Cerebellum (tissue), 4 donors: ENCODE measurements at places on chromosomes 13 and 19. TPM values are rescaled to one million over a fixed set of nuclear protein-coding genes. Genes with fewer than 3 reads are reported as not detected.
A peak's percentile ranks its signal among the peaks of the same experiment; 100 is the strongest.

GRCh38 chr19:12695096-12695495 is 1.3 kb downstream of the FBXW9 start:
- DNase-seq = no peak

- DNase-seq = no peak
Observed at GRCh38 chr19:33157906-33158305, 26.0 kb downstream of the WDR88 start.

GRCh38 chr19:39237200-39238184 is 7.3 kb downstream of the IFNL3 start:
- DNase-seq = no peak

GRCh38 chr13:101898676-101899075 is 446.2 kb downstream of the ITGBL1 start:
- no peak for DNase-seq

- no peak for DNase-seq
Observed at GRCh38 chr19:8610936-8611300, 403 bp upstream of the ADAMTS10 start.

DNA sequence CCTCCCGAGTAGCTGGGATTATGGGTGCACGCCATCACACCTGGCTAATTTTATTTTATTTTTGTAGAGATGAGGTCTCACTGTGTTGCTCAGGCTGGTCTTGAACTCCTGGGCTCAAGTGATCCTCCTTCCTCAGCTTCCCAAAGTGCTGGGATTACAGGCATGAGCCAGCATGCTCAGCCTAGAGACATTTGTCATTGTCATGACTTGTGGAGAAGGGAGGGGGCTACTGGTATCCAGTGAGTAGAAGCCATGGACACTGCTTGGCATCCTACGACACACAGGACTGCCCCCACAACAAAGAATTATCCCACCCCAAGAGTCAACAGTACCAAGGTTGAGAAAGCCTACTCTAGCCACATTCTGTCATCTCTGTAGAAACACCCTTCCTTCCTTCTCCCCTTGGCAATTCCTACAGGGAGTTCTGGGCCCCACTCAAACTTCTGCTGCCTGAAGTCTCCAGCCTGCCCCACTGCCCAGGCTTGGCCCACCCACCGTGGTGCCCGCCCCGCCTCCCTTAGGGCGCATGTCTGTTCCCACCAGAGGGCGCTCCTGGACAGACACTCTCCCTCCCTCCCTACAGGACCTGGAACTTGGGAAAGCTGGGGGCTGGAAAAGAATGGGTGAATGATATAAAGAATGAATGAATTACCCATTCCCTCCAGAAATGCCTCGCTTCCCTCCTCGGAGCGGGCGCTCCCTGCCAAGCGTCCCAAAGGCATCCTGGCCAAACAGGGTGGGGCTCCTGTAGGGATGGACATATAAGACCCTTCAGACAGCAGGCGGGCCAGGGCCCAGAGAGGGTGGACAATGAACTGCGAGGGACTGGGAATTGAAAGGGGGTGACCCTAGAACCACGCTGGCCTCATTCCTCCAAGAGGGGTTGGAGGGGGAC is 5.5 kb upstream of the EMP3 start:
- no peak for DNase-seq

GRCh38 chr13:101866889-101867581 is 414.6 kb downstream of the ITGBL1 start:
- DNase-seq = no peak

DNA sequence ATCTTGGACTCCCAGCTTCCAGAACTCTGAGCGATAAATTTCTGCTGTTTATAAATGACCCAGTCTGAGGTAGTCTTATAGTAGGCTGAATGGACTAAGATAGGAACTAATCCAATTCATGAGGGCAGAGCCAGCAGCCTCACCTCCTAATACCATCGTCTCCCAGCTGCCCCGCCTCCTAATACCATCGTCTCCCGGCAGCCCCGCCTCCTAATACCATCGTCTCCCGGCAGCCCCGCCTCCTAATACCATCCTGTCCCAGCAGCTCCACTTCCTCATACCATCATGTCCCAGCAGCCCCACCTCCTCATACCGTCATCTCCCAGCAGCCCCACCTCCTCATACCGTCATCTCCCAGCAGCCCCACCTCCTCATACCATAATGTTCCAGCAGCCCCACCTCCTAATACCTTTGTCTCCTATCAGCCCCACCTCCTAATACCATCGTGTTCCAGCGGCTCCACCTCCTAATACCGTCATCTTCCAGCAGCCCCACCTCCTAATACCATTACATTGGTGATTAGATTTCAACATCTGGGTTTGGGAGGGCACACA is 2.4 kb upstream of the ARGLU1 start:
- no peak for DNase-seq

DNA sequence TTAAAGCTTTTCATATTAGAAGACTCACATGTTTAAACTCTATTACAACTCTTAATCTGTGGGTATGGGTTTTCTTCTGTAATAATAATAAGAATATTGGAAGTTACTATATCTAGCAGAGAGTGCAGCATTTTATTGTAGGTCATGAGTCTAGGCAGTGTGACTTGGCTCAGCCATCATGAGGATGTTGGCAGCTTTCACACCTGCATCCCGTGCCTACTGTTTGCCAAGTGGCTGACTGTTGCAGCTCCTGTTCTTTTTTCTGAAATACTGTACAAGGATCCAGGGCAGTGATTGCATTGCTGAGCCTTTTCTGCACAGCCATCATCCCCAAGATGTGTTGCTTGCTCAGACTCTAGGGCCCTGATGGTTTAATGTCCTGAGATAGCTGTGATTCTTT is 47.4 kb downstream of the MTUS2 start:
- peak; percentile 50 for DNase-seq

DNA sequence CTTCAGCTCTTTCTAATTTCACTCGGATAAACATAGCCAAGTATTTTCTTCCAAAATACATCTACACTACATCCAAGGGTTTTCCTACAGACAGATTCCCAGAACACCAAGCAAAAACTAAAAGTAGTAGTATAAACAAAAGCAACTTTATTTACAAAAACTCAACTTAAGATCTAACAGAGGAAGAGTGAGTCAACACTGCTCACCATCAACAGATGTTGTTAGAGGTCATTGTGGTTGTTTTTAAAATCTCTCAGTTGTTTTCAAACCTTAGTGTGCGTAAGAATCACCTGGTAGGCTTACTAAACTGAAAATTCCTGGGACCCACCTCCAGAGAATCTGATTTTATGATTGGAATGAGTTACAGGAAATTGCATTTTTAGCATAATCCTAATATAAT is 631.7 kb upstream of the SGCG start:
- no peak for DNase-seq

The ZNF320 gene
- total RNA-seq = 34.3 TPM

The FBXO27 gene
- 6.4 TPM for total RNA-seq

The SMARCA4 gene
- total RNA-seq = 118 TPM

The PEAK3 gene
- not detected for total RNA-seq

The SAMD1 gene
- total RNA-seq = 14.5 TPM
